ENCODE measurements at places on chromosomes 6 and 20. TPM values are rescaled to one million over a fixed set of nuclear protein-coding genes. Genes with fewer than 3 reads are reported as not detected.

Gene CNR1
- total RNA-seq = 22.9 TPM

Gene TSPO2
- total RNA-seq = not detected

Gene SLC17A9
- total RNA-seq = 18.8 TPM

Gene SLC16A10
- 24.4 TPM for total RNA-seq

GRCh38 chr6:139153855-139154254, 19.0 kb downstream of the HECA start:
- DNase-seq = no peak

GRCh38 chr6:138586638-138587037, 87.3 kb upstream of the NHSL1 start:
- DNase-seq = no peak

Data from thoracic aorta (tissue), 2 donors.